ENCODE measurements at places on chromosomes 7 and 10.

- no peak overlapping the region for H3K4me3 ChIP-seq
- no peaks in the 10 kb centered on the region for H3K4me1 ChIP-seq
- H3K27me3 ChIP-seq, result no peaks in the 10 kb centered on the region
- no peaks in the 10 kb centered on the region for H3K36me3 ChIP-seq
Observed at GRCh38 chr7:552868-553635, 33.4 kb upstream of the PDGFA start.

- H3K27me3 ChIP-seq, result no peaks in the 10 kb centered on the region
- no peak overlapping the region for H3K4me3 ChIP-seq
- no peaks in the 10 kb centered on the region for H3K36me3 ChIP-seq
- H3K27ac ChIP-seq, result no peak overlapping the region
- DNase-seq, result peak; percentile 6
Observed at GRCh38 chr7:135710417-135711138, 17.4 kb downstream of the SLC13A4 start.

DNA sequence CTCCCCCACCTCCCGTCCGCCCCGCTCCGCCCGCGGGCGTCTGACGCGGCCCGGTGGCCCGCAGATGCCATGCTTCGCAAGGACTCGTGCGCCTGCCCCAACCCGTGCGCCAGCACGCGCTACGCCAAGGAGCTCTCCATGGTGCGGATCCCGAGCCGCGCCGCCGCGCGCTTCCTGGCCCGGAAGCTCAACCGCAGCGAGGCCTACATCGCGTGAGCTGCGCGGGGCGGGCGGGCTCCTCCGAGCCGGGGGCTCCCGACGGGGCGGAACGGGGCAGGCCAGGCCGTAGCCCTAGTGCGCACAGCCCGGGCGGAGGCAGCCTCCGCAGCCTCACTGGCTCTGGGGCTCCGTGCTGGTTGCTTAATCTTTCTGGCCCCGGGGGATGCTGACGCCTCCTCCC is 2.8 kb downstream of the ASIC3 start:
- no peaks in the 10 kb centered on the region for H3K36me3 ChIP-seq
- H3K4me3 ChIP-seq, result no peak overlapping the region
- H3K27ac ChIP-seq, result no peak overlapping the region
- peaks cover 19% of the 10 kb centered on the region for H3K27me3 ChIP-seq

DNA sequence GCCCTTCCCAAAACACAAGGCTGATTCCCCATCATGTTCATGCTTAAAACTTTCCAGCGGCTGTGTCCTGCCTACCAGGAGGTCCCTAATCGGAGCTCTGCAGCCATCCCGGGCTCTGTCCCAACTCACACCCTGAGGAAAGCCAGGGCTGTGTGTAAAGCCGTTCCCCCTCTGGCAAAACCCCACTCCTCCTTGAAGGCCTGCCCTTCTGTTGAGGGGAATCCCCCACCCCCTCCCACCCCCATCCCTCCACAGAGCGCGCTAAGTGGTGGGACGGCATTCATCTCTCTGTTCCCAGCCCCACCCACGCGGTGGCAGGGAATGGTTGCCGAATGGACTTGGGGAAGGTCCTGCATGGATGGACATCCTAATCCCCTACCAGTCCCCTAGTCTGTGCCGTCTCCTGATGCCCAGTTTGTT is 667 bp upstream of the TMEM120A start:
- DNase-seq, result no peak
- H3K4me3 ChIP-seq, result peak overlapping the region; percentile 87
- H3K27me3 ChIP-seq, result no peaks in the 10 kb centered on the region

GRCh38 chr7:135159359-135160085 is 11.0 kb downstream of the CYREN start:
- H3K4me3 ChIP-seq, result no peak overlapping the region
- DNase-seq, result no peak
- peaks cover 22% of the 10 kb centered on the region for H3K4me1 ChIP-seq
- no peak overlapping the region for H3K27ac ChIP-seq
- no peaks in the 10 kb centered on the region for H3K27me3 ChIP-seq

- H3K27me3 ChIP-seq, result no peaks in the 10 kb centered on the region
- no peaks in the 10 kb centered on the region for H3K4me1 ChIP-seq
- H3K27ac ChIP-seq, result no peak overlapping the region
- no peak for DNase-seq
- H3K36me3 ChIP-seq, result peaks cover 4% of the 10 kb centered on the region
Observed at GRCh38 chr7:14478834-14479510, 423.6 kb downstream of the DGKB start.

DNA sequence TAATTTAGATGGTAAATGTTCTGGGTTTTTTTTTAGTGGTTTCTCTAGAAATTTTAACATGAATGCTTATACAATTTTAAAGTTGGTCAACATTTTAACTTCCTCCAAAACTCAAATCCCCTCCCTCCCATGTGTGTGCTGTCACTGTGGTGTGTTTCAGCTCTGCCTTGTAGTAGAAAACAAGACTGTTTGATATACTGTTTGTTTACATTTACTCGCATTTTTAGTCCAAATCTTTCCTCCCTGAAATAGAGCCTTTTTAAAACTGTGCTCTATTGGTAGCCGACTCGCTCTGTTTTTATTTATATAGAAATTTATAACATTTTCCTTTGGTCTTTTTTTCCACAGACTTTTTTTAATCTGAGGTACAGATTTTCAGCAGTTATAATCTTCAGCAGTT is 19.3 kb downstream of the PROSER2 start:
- no peaks in the 10 kb centered on the region for H3K36me3 ChIP-seq
- DNase-seq, result no peak
- no peak overlapping the region for H3K4me3 ChIP-seq
- H3K4me1 ChIP-seq, result peaks cover 12% of the 10 kb centered on the region
- no peaks in the 10 kb centered on the region for H3K27me3 ChIP-seq
- H3K27ac ChIP-seq, result no peak overlapping the region

DNA sequence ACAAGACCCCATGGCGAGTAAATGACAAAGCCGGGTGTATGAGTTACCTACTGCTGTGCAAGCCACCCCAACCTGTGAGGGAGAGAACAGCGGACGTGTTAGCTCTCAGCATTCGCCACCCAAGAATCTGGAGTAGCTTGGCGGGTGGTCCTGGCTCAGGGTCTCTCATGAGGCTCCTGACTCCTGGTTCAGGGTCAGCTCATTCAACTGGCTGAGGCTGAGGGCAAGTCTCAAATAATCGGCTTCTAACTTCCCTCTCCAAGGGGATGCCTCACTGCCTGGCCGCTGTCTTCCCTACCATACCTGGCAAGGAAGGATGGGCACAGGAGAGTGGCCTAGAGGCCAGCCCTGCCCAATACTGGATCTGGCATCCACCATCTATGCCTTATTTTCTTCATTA is 94.2 kb downstream of the HTR5A start:
- DNase-seq, result no peak
- H3K36me3 ChIP-seq, result no peaks in the 10 kb centered on the region
- no peak overlapping the region for H3K4me3 ChIP-seq
- H3K27ac ChIP-seq, result no peak overlapping the region

DNA sequence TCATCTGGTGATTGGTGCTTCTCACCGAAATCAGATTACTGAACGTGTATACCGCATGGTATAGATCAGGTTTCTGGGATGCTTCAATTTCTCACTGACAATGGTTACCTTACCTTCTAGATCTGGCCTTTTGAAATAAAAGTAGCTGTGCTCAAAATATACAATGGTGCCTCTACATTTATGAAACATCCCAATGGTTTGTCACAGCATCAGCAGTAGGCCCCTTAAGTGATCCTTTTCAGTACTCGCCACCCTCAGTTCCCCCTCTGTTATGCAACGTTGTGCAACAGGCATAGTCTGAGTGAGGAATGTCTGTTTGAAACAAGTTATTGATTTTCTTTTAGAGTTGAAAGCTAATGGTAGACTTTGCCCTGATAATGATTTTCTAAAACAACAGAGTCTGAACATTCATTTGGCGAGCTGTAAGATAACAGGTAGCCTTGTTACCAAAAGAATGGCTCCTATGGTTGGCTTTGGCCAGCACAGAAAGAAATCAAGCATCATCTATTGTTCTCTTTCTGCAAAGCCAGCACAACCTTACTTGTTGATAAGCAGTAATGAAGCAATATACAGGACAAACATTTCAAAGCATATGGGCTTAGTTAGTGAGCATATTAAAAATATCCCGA is 693.9 kb downstream of the PARD3 start:
- H3K4me1 ChIP-seq, result peaks cover 40% of the 10 kb centered on the region
- DNase-seq, result no peak
- no peaks in the 10 kb centered on the region for H3K27me3 ChIP-seq
- no peak overlapping the region for H3K4me3 ChIP-seq
- peaks cover 6% of the 10 kb centered on the region for H3K36me3 ChIP-seq
- no peak overlapping the region for H3K27ac ChIP-seq

GRCh38 chr7:11328309-11328708 is 354.6 kb downstream of the PHF14 start:
- no peaks in the 10 kb centered on the region for H3K27me3 ChIP-seq
- H3K4me3 ChIP-seq, result no peak overlapping the region
- H3K36me3 ChIP-seq, result no peaks in the 10 kb centered on the region
- no peaks in the 10 kb centered on the region for H3K4me1 ChIP-seq
- no peak overlapping the region for H3K27ac ChIP-seq

DNA sequence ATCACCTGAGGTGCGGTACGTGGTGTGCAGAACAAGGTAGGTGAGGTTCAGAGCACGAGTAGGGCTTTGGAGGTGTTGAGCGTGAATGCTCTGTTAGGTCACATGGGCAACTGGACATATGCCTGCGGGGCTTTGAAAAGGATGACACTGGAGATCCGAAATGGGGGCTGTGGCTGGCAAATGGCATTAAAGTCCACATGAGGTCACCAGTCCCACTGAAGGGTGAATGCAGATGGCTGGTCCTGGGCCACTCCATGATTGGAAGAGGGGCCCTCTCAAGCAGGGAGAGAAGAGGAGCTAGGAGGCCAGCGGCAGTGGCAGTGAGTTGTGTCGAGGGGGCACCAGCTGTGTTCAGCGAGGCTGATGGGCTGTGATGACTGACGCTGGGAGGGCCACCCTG is 254.9 kb upstream of the SHH start:
- peaks cover 5% of the 10 kb centered on the region for H3K4me1 ChIP-seq
- H3K27ac ChIP-seq, result no peak overlapping the region
- H3K4me3 ChIP-seq, result no peak overlapping the region
- no peak for DNase-seq
- H3K27me3 ChIP-seq, result peaks cover 11% of the 10 kb centered on the region
- no peaks in the 10 kb centered on the region for H3K36me3 ChIP-seq

DNA sequence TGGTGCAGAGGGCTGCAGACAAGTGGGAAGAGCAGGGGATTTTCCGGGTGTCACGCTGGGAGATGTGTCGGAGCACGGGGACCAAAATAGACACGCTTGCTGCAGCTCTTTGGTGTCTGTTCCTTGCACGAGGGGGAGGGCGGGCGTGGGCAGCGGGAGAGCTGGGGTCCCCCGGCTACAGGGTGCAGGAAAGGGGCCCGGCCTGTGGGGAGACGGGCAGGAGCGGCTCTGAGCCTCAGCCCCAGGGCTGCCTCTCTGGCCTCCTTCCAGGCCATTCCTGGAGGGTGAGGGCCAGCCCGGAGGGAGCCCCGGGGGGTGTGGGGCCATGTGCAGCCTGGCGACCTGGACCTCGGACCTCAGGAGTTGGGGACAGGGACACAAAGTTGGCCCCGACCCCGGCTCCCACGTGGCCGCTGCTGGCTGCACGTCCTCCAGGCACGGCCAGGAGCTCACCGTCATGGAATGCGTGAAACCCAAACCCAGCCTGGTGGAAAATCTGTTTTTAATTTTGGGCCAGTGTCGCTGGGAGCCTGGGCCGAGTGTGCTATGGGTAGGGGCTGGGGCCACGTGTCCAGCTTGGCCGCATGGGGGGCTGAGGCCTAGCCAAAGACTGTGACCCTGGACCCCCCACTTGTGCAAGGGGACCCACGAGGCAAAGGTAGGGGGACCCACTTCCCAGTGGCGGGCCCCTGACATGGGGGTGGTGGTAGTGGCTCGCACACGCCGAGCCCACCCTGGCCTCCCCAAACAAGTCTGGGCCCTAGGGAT is 6.6 kb downstream of the TTYH3 start:
- H3K27ac ChIP-seq, result no peak overlapping the region
- peaks cover 32% of the 10 kb centered on the region for H3K4me1 ChIP-seq
- no peaks in the 10 kb centered on the region for H3K27me3 ChIP-seq
- no peaks in the 10 kb centered on the region for H3K36me3 ChIP-seq
- DNase-seq, result no peak

GRCh38 chr7:136480901-136481300 is 387.6 kb upstream of the CHRM2 start:
- H3K27ac ChIP-seq, result no peak overlapping the region
- H3K36me3 ChIP-seq, result peaks cover 2% of the 10 kb centered on the region
- no peak overlapping the region for H3K4me3 ChIP-seq
- DNase-seq, result no peak

- H3K4me3 ChIP-seq, result no peak overlapping the region
- peaks cover 8% of the 10 kb centered on the region for H3K4me1 ChIP-seq
- H3K27ac ChIP-seq, result no peak overlapping the region
Observed at GRCh38 chr7:156836443-156836842, 56.5 kb downstream of the LMBR1 start.

- no peak overlapping the region for H3K4me3 ChIP-seq
- no peaks in the 10 kb centered on the region for H3K36me3 ChIP-seq
- H3K27ac ChIP-seq, result no peak overlapping the region
Observed at GRCh38 chr7:131014906-131015656, 281.1 kb upstream of the KLF14 start.

GRCh38 chr7:155471718-155472117 is 13.8 kb downstream of the EN2 start:
- H3K4me1 ChIP-seq, result peaks cover 44% of the 10 kb centered on the region
- H3K36me3 ChIP-seq, result no peaks in the 10 kb centered on the region
- no peak overlapping the region for H3K27ac ChIP-seq
- DNase-seq, result no peak
